ENCODE measurements at places on chromosomes 5 and 9. TPM values are rescaled to one million over a fixed set of nuclear protein-coding genes. Genes with fewer than 3 reads are reported as not detected.

CDC26 gene
- 24.7 TPM for total RNA-seq

BARX1 gene
- total RNA-seq = 0.13 TPM

PCDHGA11 gene
- 3.2 TPM for total RNA-seq

THOC3 gene
- total RNA-seq = 97.4 TPM

RLN2 gene
- 0.90 TPM for total RNA-seq

ZNF484 gene
- total RNA-seq = 8.2 TPM
